ENCODE measurements at places on chromosomes 5 and 9. TPM values are rescaled to one million over a fixed set of nuclear protein-coding genes. Genes with fewer than 3 reads are reported as not detected.

GRCh38 chr9:133713960-133714495 lies 24.1 kb downstream of the SARDH start:
- H3K4me3 ChIP-seq = no peak overlapping the region
- H3K27me3 ChIP-seq = no peaks in the 10 kb centered on the region
- H3K36me3 ChIP-seq = no peaks in the 10 kb centered on the region
- DNase-seq = no peak

DNA sequence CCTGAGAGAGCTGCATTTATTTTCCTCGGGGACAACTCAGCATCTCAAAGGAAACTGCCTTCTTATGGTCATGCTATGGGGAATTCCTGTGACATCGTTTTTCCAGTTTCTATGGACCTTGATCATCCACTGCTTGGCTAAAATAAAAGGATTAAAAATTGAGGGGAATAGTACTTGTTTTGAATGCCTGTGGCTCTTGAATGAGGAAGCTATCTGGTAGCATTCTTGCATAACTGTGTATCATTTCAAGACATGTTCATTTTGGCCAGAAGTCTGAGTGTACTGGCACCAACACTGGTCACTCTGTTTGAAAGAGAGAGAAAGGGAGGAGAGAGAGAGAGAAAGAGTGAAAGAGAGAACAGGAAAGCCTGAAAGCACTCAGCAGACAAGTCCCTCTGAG lies 116.7 kb downstream of the DOCK2 start:
- DNase-seq = no peak
- H3K4me1 ChIP-seq = no peaks in the 10 kb centered on the region
- no peak overlapping the region for H3K27ac ChIP-seq
- H3K27me3 ChIP-seq = no peaks in the 10 kb centered on the region

DNA sequence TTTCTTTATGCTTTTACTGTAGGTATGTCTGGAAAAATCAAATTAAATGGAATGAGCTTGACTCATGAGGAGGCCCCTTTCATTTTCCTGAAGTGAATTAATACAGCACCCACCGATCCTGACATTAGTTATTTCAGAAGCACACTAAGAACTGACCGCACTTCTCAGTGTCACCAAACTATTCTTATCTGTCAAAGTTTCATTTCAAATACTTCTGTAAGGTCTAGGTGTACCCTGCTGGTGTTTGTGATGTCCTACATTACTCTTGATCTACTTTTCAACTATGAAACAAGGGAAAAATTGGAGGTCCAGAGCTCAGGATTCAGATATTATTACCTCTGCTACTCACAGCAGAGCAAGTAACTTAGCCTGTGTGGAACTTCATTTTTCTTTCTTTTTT lies 1.8 kb upstream of the TEK start:
- H3K27me3 ChIP-seq = no peaks in the 10 kb centered on the region
- DNase-seq = no peak
- H3K4me1 ChIP-seq = no peaks in the 10 kb centered on the region
- H3K27ac ChIP-seq = no peak overlapping the region
- no peaks in the 10 kb centered on the region for H3K36me3 ChIP-seq

DNA sequence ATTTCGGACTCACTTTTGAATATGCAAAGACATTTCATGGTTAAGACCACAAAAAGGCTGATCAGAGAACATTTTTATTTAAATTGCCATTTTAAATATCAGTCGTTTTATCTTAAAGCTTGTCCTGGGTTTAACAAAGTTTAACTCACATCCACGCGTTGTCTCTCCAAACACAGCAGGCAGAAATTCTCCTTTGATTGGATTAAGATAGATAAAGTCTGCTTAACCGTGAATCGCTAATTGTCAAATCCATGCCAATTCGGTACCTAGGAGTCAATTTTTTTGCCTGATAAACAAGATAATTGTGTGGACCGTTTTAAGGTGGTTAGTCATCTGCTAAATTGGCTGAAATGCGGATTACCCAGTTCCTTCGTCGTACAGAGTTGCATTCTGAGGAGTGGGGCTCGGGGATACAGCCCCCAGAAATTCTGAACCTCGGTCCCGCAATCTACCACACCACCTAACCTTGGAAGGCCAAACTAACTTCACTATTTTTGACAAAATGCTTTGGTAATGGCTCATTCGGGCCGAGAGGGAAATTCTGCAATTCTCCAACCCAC lies 665 bp upstream of the BTF3 start:
- peak overlapping the region; percentile 89 for H3K27ac ChIP-seq
- H3K36me3 ChIP-seq = no peaks in the 10 kb centered on the region
- no peak for DNase-seq
- no peaks in the 10 kb centered on the region for H3K4me1 ChIP-seq

DNA sequence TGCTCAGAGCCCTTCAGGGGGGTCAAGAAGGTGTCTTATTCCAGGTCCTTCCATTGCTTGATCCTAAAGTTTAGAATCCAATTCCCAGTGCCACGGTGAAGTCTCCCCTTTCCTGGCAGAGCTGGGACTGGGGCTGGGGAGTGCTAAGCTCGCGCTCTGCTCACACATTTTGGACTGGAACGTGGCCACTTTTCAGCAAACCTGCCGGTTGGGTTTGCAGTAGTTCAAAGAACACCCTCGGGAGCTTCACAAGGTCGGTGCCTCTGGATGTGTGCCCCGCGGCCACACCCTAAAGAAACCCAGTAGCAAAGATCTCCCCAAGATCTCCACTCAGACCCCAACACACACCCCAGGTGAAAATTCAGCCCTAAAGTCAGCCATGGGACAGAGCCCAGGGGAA lies at the start of gene C9orf152:
Gene C9orf152 (minus strand): TSS at position 129 of the 400 bp plus-strand sequence. CDS start 580 bp downstream, outside the sequence.
- no peaks in the 10 kb centered on the region for H3K4me1 ChIP-seq
- H3K36me3 ChIP-seq = no peaks in the 10 kb centered on the region
- DNase-seq = no peak
- H3K4me3 ChIP-seq = no peak within 1 kb of the TSS

Gene HTR1A
- total RNA-seq = not detected

GRCh38 chr9:68804911-68805889 lies 100.2 kb downstream of the PIP5K1B start:
- no peaks in the 10 kb centered on the region for H3K36me3 ChIP-seq
- no peak overlapping the region for H3K4me3 ChIP-seq
- no peaks in the 10 kb centered on the region for H3K4me1 ChIP-seq
- no peak overlapping the region for H3K27ac ChIP-seq
- no peaks in the 10 kb centered on the region for H3K27me3 ChIP-seq
- DNase-seq = no peak

GRCh38 chr5:59522201-59522831 lies 371.2 kb downstream of the PDE4D start:
- H3K4me3 ChIP-seq = no peak overlapping the region
- DNase-seq = no peak

GRCh38 chr9:136763649-136764035 lies 676 bp downstream of the LCN15 start:
- no peak overlapping the region for H3K4me3 ChIP-seq
- no peak for DNase-seq
- H3K36me3 ChIP-seq = no peaks in the 10 kb centered on the region
- no peak overlapping the region for H3K27ac ChIP-seq

DNA sequence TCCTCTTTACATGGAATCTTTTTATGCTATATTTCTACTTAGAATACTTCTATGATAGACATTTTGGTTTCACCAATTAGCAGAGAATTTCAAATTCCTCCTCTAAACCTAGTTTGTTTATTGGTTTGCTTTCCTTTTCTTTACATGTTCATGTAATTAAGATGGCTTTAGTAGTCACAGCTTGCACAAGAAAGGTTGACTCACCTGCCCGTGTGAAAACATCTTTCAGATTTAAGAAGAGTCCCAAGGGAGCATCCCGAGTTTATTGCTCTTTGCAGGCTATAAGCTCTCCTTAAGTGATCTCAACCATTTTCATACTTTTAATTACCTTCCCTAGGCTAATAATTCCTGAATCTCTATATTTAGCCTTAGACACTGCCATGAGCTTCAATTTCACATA lies 28.9 kb downstream of the TYRP1 start:
- no peak overlapping the region for H3K27ac ChIP-seq
- H3K36me3 ChIP-seq = no peaks in the 10 kb centered on the region
- no peaks in the 10 kb centered on the region for H3K4me1 ChIP-seq
- H3K4me3 ChIP-seq = no peak overlapping the region
- no peaks in the 10 kb centered on the region for H3K27me3 ChIP-seq

DNA sequence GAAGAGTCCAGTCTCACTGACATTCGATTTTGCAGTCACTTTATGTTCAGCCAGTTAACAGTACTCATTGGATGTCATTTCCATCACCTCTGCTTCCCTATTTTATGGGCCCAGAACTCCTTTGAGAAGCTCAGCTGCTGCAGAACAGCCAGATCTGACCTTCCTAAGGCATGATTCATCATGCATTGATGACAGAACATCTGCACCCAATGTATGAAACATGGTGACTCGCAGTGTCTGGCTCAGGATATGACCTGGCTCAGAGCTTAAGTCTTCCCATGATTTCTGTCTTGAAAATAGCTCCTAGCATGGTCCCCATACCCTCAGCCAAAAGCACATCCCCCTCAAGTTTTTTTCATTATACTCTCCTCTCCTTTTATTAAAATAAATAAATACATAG lies 92.6 kb upstream of the TRIM32 start:
- no peaks in the 10 kb centered on the region for H3K36me3 ChIP-seq
- no peak overlapping the region for H3K4me3 ChIP-seq
- H3K4me1 ChIP-seq = no peaks in the 10 kb centered on the region
- peak; percentile 48 for DNase-seq
- no peaks in the 10 kb centered on the region for H3K27me3 ChIP-seq
- H3K27ac ChIP-seq = no peak overlapping the region

- H3K4me3 ChIP-seq = no peak overlapping the region
- H3K4me1 ChIP-seq = no peaks in the 10 kb centered on the region
- H3K27me3 ChIP-seq = no peaks in the 10 kb centered on the region
Measured at GRCh38 chr5:123170816-123171215, 81.8 kb downstream of the PRDM6 start.

Gene AQP3
- 14.4 TPM for total RNA-seq

Gene PSD2
- not detected for total RNA-seq

GRCh38 chr5:68354315-68354714 lies 138.8 kb downstream of the PIK3R1 start:
- no peak overlapping the region for H3K4me3 ChIP-seq
- no peaks in the 10 kb centered on the region for H3K36me3 ChIP-seq
- H3K4me1 ChIP-seq = no peaks in the 10 kb centered on the region
- DNase-seq = no peak
- peak overlapping the region; percentile 65 for H3K27ac ChIP-seq

Gene HAVCR2
- total RNA-seq = 1.0 TPM

Gene TMOD1
- total RNA-seq = 5.9 TPM

GRCh38 chr9:3299872-3300271 lies 225.9 kb downstream of the RFX3 start:
- no peaks in the 10 kb centered on the region for H3K27me3 ChIP-seq
- no peak overlapping the region for H3K27ac ChIP-seq
- no peak overlapping the region for H3K4me3 ChIP-seq
- no peaks in the 10 kb centered on the region for H3K4me1 ChIP-seq

Gene IGFBPL1
- 0.55 TPM for total RNA-seq

DNA sequence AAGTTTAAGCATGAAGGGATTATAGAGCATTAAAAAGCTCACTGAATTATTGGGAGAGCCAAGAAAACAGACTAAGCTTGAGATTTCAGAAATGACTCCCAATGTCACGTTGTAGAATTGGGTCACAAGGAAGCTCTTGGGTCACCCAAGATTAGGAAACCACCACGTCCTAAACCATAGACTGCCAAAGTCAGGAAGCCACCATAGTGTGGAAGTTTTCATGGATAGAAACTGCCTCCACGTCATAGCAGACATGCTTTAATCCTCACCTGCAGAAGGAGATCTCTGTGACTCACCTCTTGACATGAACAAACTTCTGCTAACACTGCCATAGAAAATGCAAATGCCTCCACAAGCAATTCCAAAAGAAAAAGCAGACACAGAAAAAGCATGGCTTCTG lies 106.3 kb downstream of the SLC1A3 start:
- H3K27me3 ChIP-seq = no peaks in the 10 kb centered on the region
- no peak overlapping the region for H3K27ac ChIP-seq
- H3K36me3 ChIP-seq = no peaks in the 10 kb centered on the region
- H3K4me1 ChIP-seq = no peaks in the 10 kb centered on the region
- no peak overlapping the region for H3K4me3 ChIP-seq

DNA sequence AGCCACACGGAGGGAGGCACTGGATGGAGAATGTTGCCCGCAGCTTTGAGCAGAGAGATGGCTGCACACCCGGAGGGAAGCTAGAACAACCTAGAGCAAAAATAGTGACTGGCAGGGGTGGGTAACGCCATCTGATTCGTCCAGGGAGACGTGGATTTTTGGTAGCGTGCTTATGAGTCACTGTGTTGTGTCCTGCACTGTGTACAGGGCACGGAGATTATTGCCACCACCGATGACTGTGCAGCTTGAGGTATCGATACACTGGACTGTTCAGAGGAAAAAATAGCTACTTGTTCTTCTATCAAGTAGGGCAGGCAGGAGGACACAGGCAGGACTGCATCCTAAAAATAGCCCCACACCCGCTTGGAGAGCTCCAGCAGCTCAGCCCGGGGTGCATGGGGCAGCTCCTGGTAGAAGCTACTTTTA lies 6.0 kb downstream of the UBE2QL1 start:
- H3K36me3 ChIP-seq = no peaks in the 10 kb centered on the region
- H3K4me3 ChIP-seq = no peak overlapping the region
- DNase-seq = no peak
- H3K27me3 ChIP-seq = no peaks in the 10 kb centered on the region

GRCh38 chr5:149117970-149118369 lies 23.3 kb upstream of the ABLIM3 start:
- DNase-seq = no peak
- no peaks in the 10 kb centered on the region for H3K4me1 ChIP-seq
- no peak overlapping the region for H3K27ac ChIP-seq
- no peak overlapping the region for H3K4me3 ChIP-seq
- H3K36me3 ChIP-seq = no peaks in the 10 kb centered on the region

All from uterus (tissue), 4 donors.